NCI-H1694 (cell line): ENCODE measurements at places on chromosomes 1 and 21.

DNA sequence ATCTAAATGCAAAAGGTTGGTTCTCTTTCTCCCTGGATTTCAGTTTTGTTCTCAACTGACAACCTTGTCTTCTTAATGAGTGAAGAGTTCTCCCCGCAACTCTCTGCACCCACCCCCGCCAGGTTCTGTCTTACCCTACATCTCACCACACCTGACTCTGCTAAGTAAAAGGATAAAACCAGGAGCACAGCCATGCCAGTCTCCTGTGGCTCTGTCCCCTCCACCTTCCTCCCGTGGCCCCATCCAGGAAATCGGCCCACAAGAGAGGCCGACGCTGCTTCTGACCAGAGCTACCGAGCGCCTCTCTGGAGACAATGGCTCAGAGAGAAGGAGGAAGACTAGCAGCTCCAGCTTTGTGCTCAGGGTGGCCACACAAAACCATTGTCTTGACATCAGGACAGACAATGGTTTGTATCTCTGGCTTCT is 72.2 kb downstream of the PLEKHA6 start:
- DNase-seq = no peak

- DNase-seq = peak; percentile 91
These were observed 8.2 kb downstream of the HAPLN2 start for GRCh38 chr1:156627313-156627880.

GRCh38 chr1:114133129-114133528 is 20.5 kb downstream of the SYT6 start:
- DNase-seq = no peak

DNA sequence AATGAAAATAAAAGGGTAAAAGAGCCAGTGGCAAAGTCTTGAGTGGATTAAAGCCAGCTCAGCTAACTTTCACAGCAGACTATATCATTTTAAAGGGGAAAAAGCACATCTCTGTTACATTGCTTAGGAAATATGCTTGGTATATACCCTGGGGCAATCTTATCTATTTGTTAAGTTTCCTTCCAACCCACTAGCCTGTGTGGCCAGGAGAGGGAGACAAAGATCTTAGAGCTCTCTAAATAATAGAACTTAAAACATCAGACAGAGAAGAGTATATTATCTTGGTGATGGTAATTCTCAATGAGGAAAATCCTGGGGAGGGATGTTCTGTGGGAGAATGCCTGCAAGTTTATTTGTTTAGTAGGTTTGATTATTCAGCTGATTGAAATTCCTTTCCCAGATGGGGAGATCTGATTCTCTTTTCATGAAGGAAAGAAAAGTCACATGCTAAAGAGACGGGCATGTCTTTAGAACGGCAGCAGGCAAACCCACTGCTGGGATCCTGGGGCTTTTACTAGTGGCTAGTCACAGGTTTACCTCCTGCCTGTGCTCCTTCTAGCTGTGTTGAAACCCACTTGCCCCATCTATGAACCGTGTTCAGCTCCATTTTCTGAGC is 3.6 kb downstream of the KCNE2 start:
- DNase-seq = peak; percentile 54

DNA sequence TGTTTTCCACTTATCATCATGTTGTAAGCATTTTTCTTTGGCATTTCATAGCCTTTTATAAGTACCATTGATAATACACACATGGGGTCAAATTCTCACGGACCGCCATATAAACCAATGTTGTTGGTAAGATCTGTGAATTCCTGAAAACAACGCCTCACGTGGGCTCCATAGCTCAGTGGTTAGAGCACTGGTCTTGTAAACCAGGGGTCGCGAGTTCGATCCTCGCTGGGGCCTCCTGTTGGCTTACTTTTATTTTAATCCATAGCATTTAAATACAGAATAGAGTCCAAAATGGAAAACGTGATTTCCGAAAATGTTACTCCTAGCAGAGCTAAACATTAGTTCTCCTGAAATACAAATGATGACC is 83.1 kb downstream of the HHIPL2 start:
- peak; percentile 93 for DNase-seq

GRCh38 chr1:205258261-205258691 is 30.5 kb downstream of the TMCC2 start:
- no peak for DNase-seq
